ENCODE measurements at places on chromosomes 2 and 18.

DNA sequence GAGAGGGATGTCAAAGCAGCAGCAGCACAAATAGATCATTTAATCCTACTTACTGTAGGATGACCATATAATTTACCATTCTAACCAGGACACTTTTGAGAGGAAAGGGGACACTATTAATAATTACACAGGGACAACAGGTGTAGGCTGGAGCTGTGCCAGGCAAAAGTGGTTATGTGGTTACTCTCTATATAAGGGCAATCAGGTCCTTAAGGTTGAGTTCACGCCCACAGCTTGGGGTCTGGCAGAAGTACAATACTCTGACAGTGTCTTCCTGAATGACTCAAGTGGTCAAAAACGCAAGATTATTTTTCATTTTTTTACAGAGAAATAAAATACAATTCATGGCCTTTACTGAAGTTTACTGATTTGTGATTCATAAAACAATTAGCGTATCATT is 2.8 kb downstream of the PREPL start:
- no peak for DNase-seq

DNA sequence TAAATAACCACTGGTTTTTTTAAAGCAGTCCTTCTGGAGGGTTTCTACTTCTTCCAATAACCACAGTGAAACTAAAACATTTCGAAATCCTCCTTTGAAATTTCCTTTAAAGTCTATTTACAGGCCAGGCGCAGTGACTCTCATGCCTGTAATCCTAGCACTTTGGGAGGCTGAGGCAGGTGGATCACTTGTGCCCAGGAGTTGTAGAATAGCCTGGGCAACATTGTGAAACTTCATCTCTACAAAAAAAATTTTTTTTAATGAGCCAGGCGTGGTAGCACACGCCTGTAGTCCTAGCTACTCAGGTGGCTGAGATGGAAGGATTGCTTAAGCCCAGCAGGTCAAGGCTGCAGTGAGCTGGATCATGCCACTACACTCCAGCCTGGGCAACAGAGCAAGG is 15.2 kb downstream of the KIDINS220 start:
- DNase-seq, result no peak

DNA sequence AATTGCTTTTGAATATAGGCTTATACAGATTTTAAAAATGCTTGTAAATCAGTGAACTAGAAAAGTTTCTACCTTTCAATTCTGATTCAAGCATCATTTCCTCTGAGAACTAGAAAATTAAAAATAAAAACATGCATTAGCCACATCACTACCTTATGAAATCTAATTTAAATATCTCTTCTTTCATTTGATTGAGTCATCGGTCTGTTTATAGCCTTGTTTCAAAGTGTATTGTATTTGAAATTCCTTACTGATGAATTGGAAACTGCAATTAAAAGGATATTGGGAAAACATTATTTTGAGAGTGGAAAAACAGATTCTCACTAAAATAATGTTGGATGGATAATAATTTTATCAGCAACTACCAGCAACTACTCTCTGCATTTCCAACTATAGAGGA is 717.7 kb upstream of the FAM98A start:
- no peak for DNase-seq

GRCh38 chr2:67268797-67269196 is 128.3 kb upstream of the ETAA1 start:
- no peak for DNase-seq

DNA sequence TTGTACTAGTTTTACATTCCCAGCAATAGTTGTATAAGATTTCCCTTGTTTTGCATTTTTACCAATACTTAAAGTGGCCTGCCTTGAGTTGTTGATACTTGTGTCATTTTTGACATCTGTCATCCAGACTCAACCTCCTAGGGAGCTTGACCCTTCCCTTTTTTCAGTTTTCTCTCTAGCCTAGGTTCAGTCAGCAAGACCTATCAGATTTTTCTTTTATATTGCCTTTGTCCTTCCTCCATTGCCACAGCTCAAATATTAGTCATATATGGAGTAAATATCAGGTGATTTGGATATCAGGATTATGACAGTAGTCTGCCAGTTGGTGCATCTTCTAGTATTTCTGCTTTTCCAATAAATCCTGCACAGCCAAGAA is 13.4 kb downstream of the CENPO start:
- no peak for DNase-seq

DNA sequence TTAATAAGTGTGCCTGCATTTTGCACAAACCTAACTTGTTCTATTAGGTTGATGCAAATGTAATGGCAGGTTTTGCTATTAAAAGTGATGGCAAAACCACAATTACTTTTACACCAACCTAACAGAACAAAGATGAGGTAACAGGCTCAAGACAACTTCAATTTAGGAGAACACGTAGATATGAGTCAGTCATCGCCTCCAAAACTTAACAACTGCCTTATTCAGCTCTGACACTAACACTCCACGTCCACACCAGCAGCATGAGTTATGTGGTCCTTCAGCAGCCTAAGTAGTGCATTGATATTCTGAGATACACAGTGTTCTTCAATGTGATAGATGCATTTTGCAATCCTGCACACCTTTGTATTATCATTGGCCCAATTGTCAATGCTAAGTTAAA is 1175.1 kb upstream of the ACVR2A start:
- no peak for DNase-seq

DNA sequence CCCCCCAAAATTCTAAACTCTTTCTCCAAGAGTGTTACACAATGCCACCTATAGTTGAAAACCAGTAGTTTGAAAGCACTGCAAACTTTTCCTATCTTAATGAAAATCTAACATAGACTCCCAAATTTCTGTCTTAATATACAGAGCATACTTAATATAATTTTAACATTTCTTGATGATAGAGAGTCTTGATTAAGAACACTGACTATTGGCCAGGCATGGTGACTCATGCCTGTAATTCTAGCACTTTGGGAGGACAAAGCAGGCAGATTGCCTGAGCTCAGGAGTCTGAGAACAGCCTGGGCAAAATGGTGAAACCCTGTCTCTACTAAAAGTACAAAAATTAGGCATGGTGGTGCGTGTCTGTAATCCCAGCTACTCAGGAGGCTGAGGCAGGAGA is 34.2 kb downstream of the ASXL2 start:
- no peak for DNase-seq

DNA sequence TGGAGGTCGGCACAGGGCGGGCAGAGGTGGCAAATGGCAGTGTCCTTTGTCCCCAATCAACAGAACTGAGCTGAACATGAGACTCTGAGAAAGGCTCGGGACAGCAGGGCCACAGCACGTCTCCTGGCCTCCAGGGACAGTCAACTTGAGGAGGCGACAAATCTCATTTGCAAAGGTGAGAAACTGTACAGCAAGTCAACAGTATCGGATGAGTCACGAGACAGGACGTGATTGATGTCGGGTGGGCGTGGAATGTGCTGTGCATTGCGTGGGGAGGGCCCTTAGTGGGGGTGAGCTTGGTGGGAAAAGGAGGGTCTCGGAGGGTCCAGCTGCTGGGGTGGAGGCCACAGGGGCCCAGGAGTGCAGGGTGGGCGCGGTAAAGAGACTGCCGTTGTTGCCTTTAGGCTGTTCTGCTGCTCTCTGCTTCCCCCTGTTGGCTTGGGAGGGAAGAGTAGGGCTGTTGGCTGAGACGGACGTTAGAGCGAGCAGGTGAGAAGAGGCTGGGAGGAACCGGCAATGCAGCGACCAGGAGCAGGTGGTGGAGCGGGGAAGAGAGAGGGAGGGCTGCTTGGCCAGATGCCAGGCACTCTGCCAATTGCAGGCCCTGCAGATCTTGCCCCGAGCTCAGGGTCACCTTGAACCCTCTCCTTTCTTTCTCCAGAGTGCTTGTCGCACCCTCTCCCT is 164.3 kb downstream of the BCL2 start:
- DNase-seq, result peak; percentile 54

DNA sequence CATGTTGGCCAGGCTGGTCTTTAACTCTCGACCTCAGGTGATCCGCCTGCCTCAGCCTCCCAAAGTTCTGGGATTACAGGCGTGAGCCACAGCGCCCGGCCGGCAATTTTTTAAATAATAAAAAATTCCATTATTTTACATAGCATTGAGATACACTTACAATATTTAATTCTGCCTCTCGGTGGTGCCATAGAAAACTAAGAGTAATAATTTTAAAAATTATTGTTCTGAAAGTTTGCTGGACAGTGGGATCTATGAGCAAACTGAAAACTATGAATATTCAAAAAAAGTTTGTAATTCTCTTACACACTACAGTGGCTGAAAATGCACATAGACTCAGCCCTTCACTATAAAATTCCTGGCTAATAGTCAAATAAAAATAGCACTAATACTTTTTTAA is 90.9 kb upstream of the STON1 start:
- DNase-seq, result no peak

- DNase-seq, result no peak
Observed at GRCh38 chr2:181178823-181179412, 198.5 kb downstream of the UBE2E3 start.

- no peak for DNase-seq
Observed at GRCh38 chr2:29811378-29811777, 110.0 kb downstream of the ALK start.

DNA sequence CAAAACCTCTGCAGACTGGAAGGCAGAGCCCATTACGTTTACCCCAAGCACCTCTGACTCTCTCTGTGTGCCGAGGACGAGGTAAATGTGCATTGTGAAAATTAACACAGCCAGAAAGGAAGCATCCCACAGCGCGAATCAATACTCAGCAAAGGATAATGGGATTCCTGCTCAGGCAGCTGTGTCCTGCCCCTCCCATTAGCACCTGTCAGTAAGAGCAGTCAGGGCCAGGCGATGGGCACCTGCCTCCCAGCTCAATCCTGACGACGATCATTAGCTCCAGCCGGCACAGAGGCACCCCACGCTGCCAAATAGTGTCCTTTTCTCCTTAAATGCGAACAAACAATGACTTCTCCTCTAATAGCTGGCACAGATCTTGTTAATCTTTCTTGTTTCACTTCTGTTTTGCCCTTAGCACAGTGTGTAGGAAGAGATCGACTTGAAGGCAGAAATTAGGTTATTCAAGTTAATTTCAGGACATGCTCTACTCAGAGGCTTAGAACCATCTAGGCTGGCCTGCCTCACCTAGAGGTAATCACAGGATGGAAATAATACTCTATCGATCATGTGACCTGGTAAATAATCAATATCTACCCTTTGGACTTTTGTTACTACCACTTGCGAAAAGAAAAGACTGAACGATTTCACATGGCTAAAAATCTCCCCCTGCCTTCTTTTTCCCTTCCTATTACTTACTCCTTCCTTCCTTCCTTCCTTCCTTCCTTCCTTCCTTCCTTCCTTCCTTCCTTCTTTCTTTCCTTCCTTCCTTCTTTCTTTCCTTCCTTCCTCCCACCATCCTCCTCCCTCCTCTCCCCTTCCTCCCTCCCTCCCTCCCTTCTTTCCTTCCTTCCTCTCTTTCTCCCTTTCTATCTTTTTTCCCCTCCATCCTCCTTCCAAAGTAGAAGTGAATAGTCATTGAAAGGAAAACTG is 487.9 kb upstream of the ID2 start:
- no peak for DNase-seq

- no peak for DNase-seq
Observed at GRCh38 chr2:212528106-212528856, 10.3 kb downstream of the ERBB4 start.

- no peak for DNase-seq
Observed at GRCh38 chr2:205747829-205748386, 65.6 kb downstream of the NRP2 start.

GRCh38 chr2:31644551-31644950 is 63.8 kb upstream of the SRD5A2 start:
- DNase-seq, result no peak

Data from progenitor cell of endocrine pancreas (in vitro differentiated cells).